ENCODE measurements at places on chromosomes 16 and 17. TPM values are rescaled to one million over a fixed set of nuclear protein-coding genes. Genes with fewer than 3 reads are reported as not detected.

DNA sequence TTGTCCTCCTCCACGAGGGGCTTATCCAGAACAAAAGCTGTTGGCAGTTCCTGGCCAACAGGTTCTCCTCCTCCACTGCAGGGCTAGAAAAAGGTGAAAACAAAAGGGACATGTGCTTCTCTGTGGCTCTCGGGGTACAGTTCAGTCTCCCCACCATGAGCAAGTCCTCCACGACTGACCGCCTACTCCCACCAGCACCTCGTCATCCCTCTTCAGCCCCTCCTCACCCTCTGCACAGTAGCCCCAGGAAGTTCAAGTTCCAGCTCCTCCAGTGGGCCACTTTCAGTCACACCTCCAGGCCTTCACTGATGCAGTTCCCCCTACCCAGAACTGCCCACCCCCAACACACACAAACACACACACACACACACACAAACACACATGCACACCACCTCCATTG lies 19.4 kb downstream of the KRT9 start:
- no peak for DNase-seq
- H3K36me3 ChIP-seq = no peaks in the 10 kb centered on the region
- no peak overlapping the region for H3K4me3 ChIP-seq
- peaks cover 2% of the 10 kb centered on the region for H3K27me3 ChIP-seq
- H3K4me1 ChIP-seq = no peaks in the 10 kb centered on the region

FOXC2 gene
- total RNA-seq = not detected

- no peak overlapping the region for H3K27ac ChIP-seq
- peaks cover 3% of the 10 kb centered on the region for H3K36me3 ChIP-seq
- no peak overlapping the region for H3K4me3 ChIP-seq
- peaks cover 5% of the 10 kb centered on the region for H3K4me1 ChIP-seq
- peaks cover 5% of the 10 kb centered on the region for H3K27me3 ChIP-seq
- no peak for DNase-seq
These were observed 54.6 kb downstream of the ACTG1 start for GRCh38 chr17:81457917-81458555.

GRCh38 chr17:26792486-26792885 lies 501.4 kb upstream of the WSB1 start:
- H3K27me3 ChIP-seq = no peaks in the 10 kb centered on the region
- H3K4me3 ChIP-seq = no peak overlapping the region
- no peaks in the 10 kb centered on the region for H3K36me3 ChIP-seq
- no peak overlapping the region for H3K27ac ChIP-seq
- H3K4me1 ChIP-seq = no peaks in the 10 kb centered on the region
- no peak for DNase-seq

THRA gene
- 17.6 TPM for total RNA-seq

Measured in glutamatergic neuron (in vitro differentiated cells).